ENCODE measurements at places on chromosomes 5 and 9.

GRCh38 chr5:191949-192690 lies 825 bp downstream of the LRRC14B start:
- no peak for DNase-seq

DNA sequence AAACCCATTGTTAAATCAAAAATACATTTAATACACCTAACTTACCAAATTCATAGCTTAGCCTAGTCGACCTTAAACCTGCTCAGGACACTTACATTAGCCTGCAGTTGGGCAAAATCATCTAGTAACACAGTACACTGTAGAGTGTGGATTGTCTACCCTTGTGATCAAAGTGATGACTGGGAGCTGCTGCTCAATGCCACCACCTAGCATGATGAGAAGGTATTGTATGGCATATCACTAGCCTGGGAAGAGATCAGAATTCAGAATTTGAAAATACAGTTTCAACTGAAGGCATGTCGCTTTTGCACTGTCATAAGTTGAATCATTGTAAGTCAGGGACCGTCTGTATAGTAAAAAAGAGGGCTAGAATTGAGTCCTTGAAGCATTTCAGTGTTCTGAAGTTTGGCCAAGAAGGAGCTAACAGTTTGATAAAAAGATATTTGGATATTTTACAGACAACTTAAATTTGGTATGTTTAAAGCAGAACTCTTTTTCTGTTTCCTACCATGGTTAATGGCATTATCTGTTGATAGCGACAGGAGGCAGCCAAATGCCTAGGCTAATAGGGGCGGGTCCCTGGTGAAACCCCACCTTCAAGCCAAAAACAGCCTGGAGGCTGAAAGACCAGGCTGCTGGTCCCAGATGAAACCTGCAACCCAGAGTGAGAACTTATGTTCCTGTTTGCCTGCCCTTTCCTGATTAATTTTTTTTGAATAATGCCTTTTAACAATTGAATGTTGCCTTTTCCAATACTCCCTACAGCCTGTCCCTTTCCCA lies 23.0 kb downstream of the SMIM15 start:
- no peak for DNase-seq

DNA sequence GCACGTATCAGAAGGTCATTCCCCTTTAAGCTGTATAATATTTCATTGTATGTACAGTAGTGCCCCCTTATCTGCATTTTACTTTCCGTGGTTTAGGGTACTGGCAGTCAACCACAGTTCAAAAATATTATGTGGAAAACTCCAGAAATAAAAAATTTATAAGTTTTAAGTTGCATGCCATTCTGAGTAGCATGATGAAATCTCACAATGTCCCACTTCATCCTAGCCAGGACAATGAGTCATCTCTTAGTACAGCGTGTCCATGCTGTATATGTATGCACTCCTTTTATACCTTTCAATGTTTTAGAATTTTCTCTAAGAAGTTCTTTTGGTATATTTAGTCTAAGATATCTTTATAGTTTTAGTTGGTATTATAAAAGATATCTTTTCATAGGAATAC lies 115.0 kb upstream of the HAND1 start:
- DNase-seq = no peak

- DNase-seq = no peak
Observed at GRCh38 chr9:104276709-104277245, 182.7 kb downstream of the SMC2 start.

- DNase-seq = no peak
Observed at GRCh38 chr5:167786871-167787578, 504.4 kb upstream of the WWC1 start.

DNA sequence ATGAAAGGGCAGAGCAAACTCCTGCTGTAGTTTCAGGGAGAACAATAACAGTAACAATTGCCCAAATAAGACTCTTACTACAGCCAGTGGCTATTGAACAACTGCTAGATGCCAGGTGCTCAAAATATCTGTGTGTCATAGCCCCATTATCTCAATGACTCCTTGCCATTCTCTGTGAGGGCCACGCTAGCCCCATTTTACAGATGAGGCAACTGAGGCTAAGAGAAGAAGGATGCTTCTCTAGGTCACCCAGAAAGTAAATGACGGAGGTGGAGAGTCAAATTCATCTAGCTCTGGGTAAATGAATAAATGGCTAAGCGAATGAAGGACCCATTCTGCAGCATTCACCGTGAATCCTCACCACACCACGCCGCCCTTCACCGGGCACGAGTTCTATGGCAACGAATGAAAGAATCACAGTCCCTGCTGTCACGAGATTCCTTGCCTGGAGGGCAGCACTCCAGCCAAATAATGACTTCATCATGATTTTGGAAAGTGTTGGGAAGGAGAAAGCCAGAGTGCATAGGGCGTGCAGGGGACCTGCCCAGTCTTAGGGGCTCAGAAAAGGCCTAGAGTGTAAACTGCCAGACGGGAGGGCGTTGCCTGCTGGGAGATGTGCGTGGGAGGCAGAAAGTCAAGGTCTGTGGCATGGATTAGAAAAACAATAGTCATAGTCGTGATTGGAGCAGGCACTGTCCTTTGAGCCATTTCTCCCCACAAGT lies 147.2 kb downstream of the C9orf50 start:
- no peak for DNase-seq

GRCh38 chr5:147446523-147446922 lies 63.3 kb downstream of the DPYSL3 start:
- DNase-seq = no peak

Measured in activated T-cell treated with anti-CD3 and anti-CD28 coated beads, Interleukin-2, amount 50 U/mL, for 48 hours (primary cell).